ENCODE measurements at places on chromosomes 3 and 15. TPM values are rescaled to one million over a fixed set of nuclear protein-coding genes. Genes with fewer than 3 reads are reported as not detected.

- DNase-seq: no peak
- H3K27ac ChIP-seq: no peak overlapping the region
- H3K27me3 ChIP-seq: no peaks in the 10 kb centered on the region
- H3K36me3 ChIP-seq: no peaks in the 10 kb centered on the region
- no peak overlapping the region for H3K4me3 ChIP-seq
Observed at GRCh38 chr3:13096356-13096755, 23.1 kb upstream of the IQSEC1 start.

DNA sequence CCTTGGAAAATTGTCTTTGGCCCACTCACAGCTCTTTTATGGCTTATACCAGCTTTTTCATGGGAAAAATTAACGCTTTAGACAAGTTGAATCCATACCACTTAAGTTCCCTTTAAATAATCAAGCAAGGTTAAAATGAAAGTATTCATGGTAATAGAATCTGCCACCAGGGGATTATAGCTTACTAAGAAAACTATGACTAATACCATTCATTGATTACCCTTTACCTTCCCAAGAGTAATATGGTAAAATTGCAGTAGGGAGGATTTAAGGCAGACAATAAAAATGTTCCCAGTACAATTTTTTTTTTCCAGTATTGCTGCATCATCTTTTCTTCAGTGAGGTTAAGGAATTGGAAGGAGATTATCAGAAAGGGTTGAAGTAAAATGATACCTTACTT, 641.1 kb upstream of the NAALADL2 start:
- peaks cover 8% of the 10 kb centered on the region for H3K4me1 ChIP-seq
- no peak overlapping the region for H3K27ac ChIP-seq
- no peaks in the 10 kb centered on the region for H3K27me3 ChIP-seq
- DNase-seq: no peak
- H3K4me3 ChIP-seq: no peak overlapping the region

GRCh38 chr3:183754052-183754451, 56.5 kb downstream of the YEATS2 start:
- H3K4me1 ChIP-seq: no peaks in the 10 kb centered on the region
- no peak for DNase-seq
- no peak overlapping the region for H3K4me3 ChIP-seq
- no peak overlapping the region for H3K27ac ChIP-seq

FAM3D gene
- total RNA-seq: not detected

HYAL1 gene
- total RNA-seq: not detected

CEP19 gene
- 5.2 TPM for total RNA-seq
